ENCODE measurements at places on chromosomes 16 and 17.

DNA sequence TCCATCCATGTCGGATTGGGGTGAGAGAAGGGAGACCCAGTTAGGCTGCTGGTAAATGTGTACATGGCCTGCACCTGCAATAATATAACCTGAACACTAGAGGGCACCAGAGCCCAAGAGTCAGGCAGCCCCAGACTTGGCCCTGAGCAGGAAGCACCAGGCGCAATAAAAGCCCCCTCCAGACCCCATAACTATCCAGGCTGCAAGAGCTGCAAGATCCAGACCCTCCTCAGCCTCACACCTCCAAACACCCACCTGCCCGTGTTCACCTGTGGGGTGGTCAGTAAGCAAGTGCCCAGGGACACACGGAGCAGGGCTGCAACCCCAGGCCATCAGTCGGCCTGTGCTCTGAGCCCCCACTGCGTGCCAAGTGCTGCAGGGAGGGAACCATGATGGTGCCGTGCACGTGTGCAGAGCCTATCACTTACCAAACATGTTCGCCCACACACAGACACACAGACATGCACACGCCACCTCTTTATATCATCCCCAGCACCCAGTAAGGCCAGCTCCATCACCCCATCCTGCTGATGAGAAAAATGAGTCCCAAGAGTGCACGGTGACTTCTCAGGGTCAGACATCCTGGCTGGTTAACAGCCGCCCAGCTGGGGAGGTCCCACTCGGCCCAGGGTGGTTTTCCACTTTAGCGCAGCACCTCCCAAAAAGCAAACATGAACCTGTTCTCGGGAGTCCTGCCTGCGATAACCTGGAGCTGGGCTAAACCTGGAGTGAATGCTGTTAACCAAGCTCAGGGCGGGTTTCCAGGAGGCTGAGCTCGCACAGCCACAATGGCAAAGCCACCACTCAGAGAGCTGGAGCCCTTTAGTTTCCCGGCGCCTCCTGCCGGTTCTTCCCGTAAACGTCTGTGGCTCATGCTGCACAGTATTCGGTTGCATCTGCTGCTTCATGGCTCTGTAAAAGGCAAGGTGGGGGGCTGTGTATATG lies 439.8 kb downstream of the SOX9 start:
- DNase-seq = peak; percentile 57

GRCh38 chr16:57883953-57884654 lies 81.8 kb upstream of the KIFC3 start:
- no peak for DNase-seq

- DNase-seq = no peak
These were observed 6.0 kb downstream of the MXRA7 start for GRCh38 chr17:76704805-76705204.

DNA sequence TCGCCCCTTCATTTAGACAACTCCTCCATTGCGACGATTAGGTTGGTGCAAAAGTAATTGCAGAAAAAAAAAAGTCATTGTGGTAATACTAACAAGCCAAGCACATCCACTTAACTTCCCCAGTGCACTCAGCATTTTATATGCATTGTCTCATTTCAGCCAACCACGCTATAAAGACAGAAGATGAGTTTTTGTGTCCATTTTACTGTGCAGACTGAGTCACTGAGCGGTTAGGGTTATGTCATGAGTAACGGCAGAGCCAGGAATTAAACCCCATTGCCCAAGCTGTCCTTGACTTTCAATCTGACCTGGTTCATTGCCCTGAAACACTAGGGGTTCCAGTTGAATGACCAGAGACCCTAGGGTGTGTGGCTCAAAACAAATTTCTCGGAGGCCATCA lies 218.7 kb downstream of the XYLT1 start:
- DNase-seq = no peak
